ENCODE measurements at places on chromosomes 12 and 14. TPM values are rescaled to one million over a fixed set of nuclear protein-coding genes. Genes with fewer than 3 reads are reported as not detected.
A peak's percentile ranks its signal among the peaks of the same experiment; 100 is the strongest.

OR10A7 gene
- total RNA-seq: not detected

DNA sequence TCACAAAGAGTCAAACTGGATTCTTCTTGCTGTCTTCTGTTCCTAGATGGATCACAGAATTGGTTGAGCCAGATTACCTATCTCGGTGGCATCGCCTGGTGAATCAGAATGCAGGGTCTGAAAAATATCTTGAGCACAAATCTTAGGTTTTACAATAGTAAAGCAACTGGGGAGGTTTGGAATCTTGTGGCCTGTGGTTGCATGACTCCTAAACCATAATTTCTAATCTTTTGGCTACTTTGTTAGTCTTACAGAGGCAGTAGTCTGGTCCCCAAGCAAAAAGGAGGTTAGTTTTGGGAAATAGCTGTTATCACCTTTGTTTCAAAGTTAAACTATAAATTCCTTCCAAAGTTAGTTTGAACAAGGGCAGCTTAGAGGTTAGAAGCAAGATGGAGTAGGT lies 1488.5 kb upstream of the FLRT2 start:
- H3K4me3 ChIP-seq: no peak overlapping the region
- no peaks in the 10 kb centered on the region for H3K36me3 ChIP-seq
- no peaks in the 10 kb centered on the region for H3K27me3 ChIP-seq
- no peak overlapping the region for H3K27ac ChIP-seq
- ATAC-seq: no peak
- H3K4me1 ChIP-seq: no peaks in the 10 kb centered on the region

- no peak overlapping the region for H3K4me3 ChIP-seq
- no peaks in the 10 kb centered on the region for H3K4me1 ChIP-seq
- no peaks in the 10 kb centered on the region for H3K27me3 ChIP-seq
Measured at GRCh38 chr12:85448548-85449139, 168.6 kb downstream of the ALX1 start.

DNA sequence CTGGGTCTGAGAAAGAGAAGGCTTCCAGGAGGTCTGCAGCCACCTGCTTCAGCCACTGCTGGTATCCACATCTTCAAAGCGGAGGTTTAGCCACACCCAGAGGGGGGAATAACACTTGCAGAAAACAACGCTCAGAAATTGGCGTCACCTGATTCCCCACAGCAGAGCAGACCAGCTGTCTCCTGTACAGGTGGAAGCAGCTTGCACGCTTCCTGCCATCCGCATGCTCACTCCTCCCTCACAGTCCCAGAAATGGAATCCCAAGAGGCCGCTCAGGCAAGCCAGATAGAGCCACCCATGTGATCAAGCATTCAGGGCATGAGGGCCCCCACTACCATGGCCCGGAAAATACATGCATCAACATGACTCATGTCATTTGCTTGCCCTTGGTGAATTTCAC lies 112.2 kb upstream of the DIO3 start:
- H3K4me1 ChIP-seq: no peaks in the 10 kb centered on the region
- H3K4me3 ChIP-seq: no peak overlapping the region
- no peak overlapping the region for H3K27ac ChIP-seq

DNA sequence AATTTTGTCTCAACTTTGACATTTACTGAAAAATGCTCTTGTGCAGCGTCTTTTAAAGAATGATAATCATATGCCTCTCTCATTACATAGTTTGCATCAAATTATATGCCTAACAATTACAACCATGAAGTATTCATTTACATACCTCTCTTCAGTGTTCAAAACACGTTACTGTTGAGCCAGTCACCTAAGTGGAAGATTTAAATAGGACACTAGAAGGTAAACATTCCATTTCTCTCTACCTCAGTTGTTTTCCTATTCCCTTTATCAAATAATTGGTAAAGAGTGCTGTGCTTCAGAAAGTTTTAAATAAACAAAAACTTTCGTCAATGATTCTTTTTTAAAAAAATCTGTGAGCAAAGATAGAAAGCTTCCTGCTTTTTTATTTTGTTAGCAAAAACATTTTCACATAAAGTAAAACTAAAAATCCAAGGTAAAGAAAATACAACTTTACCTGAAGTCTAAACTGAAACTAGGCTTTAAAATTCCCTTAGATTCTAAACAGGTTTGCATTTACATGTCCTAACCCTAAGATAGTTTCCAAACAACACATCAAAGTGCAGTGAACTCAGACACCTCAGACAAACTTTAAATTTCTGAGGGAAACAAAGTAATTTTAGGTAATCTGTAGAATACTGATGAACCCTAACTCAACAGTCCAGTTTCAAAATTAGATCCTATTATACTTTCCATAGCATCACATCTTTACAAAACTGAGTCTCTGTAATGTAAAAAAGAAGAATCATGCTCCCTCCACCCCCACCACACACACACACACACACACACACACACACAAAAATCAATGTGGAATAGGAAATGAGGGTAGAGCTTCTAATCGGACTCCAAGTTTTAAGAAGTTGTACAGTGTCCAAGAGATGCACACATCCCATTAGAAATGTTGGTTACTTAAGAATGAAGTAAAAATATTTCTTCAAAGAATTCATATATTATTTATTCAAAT lies 46.2 kb downstream of the PAWR start:
- ATAC-seq: no peak
- H3K27me3 ChIP-seq: no peaks in the 10 kb centered on the region
- no peak overlapping the region for H3K27ac ChIP-seq
- peaks cover 19% of the 10 kb centered on the region for H3K4me1 ChIP-seq
- H3K4me3 ChIP-seq: no peak overlapping the region

GRCh38 chr12:112586148-112586783 lies 167.5 kb downstream of the PTPN11 start:
- H3K36me3 ChIP-seq: no peaks in the 10 kb centered on the region
- H3K4me1 ChIP-seq: no peaks in the 10 kb centered on the region
- H3K4me3 ChIP-seq: no peak overlapping the region
- H3K27me3 ChIP-seq: peaks cover 34% of the 10 kb centered on the region
- no peak for ATAC-seq

DNA sequence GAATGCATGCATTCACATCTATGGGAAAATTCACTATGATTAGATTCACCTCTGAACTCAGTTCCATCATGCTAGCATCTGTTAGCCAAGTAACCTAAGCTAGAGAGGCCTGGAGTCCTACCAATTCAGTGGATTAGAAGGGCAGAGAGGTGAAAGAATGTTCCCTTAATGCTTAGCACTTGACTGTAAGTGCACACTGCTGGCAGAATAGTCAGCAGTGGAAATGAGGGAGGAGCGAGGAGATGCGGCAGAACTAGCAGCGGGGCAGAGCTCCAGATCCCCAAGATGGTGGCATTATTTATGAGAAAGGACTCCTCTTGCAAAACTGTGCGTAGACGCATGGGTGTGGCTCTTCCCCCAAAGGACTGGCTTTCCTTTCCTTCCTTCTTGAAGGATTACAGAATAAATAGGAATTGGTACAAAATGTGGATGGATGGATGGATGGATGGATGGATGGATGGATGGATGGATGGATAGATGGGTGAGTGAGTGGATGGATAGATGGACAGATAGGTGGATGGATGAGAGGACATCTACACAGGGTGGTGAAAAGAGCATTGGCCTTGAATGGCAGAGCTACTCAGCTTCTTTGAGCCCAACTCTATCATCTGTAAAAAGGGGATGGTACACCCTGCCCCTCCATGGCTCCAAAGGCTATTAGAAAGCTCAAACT lies 227.2 kb downstream of the CHST11 start:
- H3K27me3 ChIP-seq: no peaks in the 10 kb centered on the region
- no peak overlapping the region for H3K4me3 ChIP-seq
- peaks cover 31% of the 10 kb centered on the region for H3K4me1 ChIP-seq
- no peak overlapping the region for H3K27ac ChIP-seq
- no peaks in the 10 kb centered on the region for H3K36me3 ChIP-seq
- ATAC-seq: no peak

CLEC2A gene
- total RNA-seq: not detected

- no peaks in the 10 kb centered on the region for H3K4me1 ChIP-seq
- H3K27me3 ChIP-seq: no peaks in the 10 kb centered on the region
- H3K36me3 ChIP-seq: no peaks in the 10 kb centered on the region
- peak; percentile 16 for ATAC-seq
Measured at GRCh38 chr14:89489761-89490437, 72.9 kb upstream of the FOXN3 start.

DNA sequence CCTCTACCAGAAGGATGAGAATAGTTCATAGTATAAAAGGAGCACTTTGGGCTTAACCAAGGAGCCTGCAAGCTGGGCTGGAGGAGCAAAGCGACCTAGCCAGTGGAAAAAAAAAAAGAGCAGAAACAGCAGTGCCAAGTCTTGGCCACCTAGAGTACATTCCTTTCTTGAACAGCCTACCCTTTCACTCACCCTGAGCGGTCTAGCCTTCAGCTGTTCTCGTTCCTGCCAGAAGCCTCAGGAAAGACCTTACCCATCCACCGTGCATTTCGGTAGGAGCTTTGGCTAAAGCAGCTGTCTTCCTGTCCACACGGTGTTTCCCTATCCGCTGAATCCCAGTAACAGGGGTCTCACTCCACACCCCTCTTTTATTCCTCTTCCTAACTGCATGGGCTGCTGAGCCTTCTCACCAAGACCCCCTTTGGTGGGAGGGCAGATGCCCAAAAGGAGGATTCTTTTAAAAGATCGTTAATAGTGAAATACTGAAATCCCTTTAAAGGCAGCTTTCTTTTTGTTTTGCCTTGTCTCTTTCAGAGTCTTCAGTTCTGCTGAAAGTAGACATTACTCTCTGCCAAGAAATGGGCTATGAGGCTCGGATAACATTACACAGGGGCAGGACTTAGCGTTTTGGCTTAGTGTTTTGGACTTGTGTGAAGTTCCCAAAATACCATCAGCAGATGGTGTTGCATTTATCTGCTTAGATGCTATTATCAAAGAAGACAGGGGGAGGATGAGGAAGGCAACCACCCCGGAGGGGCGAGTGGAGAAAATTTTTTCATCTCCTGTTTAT lies 88.5 kb upstream of the METAP2 start:
- peak overlapping the region; percentile 98 for H3K27ac ChIP-seq
- ATAC-seq: peak; percentile 83
- H3K27me3 ChIP-seq: no peaks in the 10 kb centered on the region
- H3K4me1 ChIP-seq: peaks cover 2% of the 10 kb centered on the region

- H3K4me3 ChIP-seq: peak overlapping the region; percentile 98
- peak overlapping the region; percentile 93 for H3K27ac ChIP-seq
- no peaks in the 10 kb centered on the region for H3K36me3 ChIP-seq
- peak; percentile 33 for ATAC-seq
- H3K27me3 ChIP-seq: no peaks in the 10 kb centered on the region
- peaks cover 69% of the 10 kb centered on the region for H3K4me1 ChIP-seq
Measured at GRCh38 chr12:89525305-89525823, 483 bp downstream of the POC1B start.

- H3K27ac ChIP-seq: no peak overlapping the region
- H3K27me3 ChIP-seq: peaks cover 78% of the 10 kb centered on the region
- no peak for ATAC-seq
- peaks cover 9% of the 10 kb centered on the region for H3K4me1 ChIP-seq
Measured at GRCh38 chr12:131609762-131610161, 101.1 kb upstream of the SFSWAP start.

DNA sequence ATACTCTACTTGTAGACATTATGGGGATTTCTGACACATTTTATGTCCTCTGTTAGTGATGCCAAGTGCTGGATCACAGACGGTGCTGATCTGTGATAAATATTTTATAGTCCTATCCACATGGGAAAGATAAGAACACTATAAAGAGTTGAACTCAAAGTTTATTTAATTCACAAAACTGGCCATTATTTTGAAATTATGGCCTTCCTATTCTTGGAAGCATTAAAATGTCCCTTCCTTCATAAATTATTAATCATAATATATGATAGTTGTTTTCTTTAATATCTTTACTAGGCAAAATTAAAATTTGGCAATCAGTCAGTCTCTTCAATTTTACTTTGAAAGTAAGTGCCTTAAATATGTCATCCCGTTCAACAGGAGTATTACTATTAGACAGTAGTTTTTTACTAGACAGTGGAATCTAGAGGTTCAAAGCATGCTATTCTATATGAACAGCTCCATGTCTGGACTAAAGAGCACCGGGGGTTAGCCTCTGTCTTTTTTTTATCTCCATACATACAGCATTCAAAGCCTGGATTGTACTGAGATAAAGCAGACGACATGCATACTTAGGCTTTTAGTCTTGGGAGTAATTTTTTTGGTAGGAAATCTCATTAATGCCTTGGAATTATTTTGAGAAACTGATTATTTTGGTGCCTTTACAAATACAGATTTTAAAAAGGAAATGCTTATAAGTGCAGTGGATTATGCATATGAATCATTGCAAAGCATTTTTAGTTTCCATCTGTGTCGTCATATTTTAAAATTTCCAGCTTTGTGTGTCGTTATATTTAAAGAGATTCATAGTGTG lies 306.1 kb upstream of the RGS6 start:
- no peaks in the 10 kb centered on the region for H3K27me3 ChIP-seq
- peaks cover 8% of the 10 kb centered on the region for H3K36me3 ChIP-seq
- no peaks in the 10 kb centered on the region for H3K4me1 ChIP-seq

EML5 gene
- total RNA-seq: 3.9 TPM

CLEC9A gene
- not detected for total RNA-seq

SLC4A8 gene
- total RNA-seq: 0.77 TPM

UBC gene
- total RNA-seq: 1,544 TPM

DNA sequence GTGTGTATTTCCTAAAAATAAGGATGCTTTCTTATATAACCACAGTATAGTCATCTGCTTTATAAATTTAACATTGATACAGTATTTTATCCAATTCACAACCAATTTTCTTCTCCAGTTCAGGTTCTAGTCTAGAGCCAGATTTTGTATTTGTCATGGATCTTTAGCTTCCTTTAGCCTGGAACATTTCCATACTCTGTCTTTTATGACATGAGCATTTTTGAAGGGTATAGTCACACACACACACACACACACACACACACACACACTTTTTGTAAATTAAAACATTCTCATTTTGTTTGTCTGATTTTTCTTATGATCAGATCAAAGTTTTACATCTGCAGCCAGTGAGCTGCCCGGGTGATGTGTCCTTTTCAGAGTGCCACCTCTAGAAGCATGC lies 25.4 kb downstream of the CGRRF1 start:
- no peaks in the 10 kb centered on the region for H3K27me3 ChIP-seq
- H3K4me1 ChIP-seq: no peaks in the 10 kb centered on the region
- peaks cover 3% of the 10 kb centered on the region for H3K36me3 ChIP-seq
- no peak overlapping the region for H3K4me3 ChIP-seq
